ENCODE measurements at places on chromosomes 2 and 18.

- DNase-seq, result no peak
These were observed 500.4 kb downstream of the GALR1 start for GRCh38 chr18:77750006-77750405.

- no peak for DNase-seq
These were observed 142.2 kb downstream of the MAP2 start for GRCh38 chr2:209565896-209566582.

GRCh38 chr18:22871809-22872525, 61.2 kb upstream of the RBBP8 start:
- no peak for DNase-seq

DNA sequence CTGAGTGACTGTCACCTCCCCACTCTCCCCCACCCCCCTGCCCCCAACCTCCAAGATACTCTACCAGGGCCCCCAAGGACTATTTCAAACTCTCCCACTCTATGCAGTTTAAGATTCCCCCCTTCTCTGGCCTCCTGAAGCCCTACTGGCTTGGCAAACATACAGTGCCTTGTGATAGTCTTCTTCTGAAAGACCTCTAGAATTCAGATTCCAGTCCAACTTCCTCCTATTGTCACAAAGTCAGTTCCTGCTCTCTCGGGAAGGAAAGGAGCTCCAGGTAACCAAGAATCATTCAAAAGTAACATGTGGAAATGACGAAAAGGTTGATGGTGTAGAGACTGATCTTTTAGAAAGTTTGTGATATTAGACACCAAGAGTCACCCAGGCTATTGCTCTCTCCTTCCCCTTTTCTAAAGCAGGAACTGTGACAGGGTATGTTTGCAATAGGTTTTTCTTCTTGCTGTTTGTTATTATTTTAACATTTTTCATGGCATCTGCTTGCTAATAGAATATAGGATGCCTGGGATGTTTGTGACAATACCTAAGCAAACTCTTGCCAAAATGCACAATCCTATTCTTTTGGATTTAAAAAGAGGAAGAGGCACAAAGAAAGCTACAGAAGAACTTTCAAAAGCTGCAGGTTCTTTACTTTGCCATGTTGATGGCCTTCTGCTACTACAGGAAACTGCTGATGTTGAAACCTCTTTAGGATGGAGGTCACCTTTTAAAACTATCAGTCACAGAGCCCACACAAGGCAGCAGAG, 93.5 kb upstream of the MGAT4A start:
- no peak for DNase-seq

GRCh38 chr18:46369323-46369722, 265.1 kb downstream of the HAUS1 start:
- no peak for DNase-seq

GRCh38 chr2:27379836-27380625, 503 bp downstream of the ZNF513 start:
- DNase-seq, result no peak

- no peak for DNase-seq
These were observed 138.7 kb upstream of the AQP4 start for GRCh38 chr18:27004056-27004829.

DNA sequence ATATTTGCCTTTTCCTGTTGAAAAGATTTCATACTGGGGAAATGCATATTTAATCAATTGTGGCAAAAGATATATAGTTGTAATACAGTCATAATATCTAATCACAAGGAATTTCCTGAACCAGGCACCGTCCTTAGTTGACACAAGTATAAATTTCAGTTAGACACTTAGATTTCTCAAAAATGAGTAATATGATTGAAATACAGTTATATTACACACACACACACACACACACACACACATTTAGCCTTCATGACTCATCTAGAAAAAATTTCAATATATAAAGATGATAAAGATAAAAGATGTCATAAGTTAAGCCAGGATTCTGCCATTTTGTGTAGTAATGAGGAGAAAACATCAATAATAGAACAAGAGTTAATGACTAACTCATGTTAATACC, 258.4 kb upstream of the ZNF804A start:
- DNase-seq, result no peak

GRCh38 chr18:50377061-50377798, 2.4 kb downstream of the SKA1 start:
- no peak for DNase-seq

DNA sequence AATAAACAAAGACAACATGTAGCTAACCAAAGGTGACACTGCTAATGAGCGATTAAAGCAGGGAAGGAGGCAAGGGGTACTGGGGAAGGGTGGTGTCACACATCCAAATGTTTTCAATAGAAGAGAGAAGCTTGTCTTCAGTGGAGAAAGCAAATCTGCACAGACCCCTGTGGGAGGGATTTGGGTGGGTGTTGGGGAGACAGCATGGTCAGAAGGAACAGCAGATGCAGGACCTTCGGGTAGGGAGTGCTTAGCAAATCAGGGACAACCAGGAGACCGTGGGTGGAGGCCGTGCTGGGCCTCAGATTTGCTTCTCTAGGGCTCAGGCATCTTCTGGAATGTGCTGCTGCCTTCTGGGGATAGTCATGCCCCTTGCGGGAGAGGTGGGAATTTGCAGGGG, 185.3 kb upstream of the RAB6C start:
- DNase-seq, result no peak

- no peak for DNase-seq
These were observed 181.8 kb downstream of the AKAIN1 start for GRCh38 chr18:5015213-5015612.

GRCh38 chr2:21818212-21818795, 694.5 kb downstream of the TDRD15 start:
- DNase-seq, result no peak

GRCh38 chr2:120228503-120228902, 5.3 kb upstream of the TMEM185B start:
- no peak for DNase-seq

DNA sequence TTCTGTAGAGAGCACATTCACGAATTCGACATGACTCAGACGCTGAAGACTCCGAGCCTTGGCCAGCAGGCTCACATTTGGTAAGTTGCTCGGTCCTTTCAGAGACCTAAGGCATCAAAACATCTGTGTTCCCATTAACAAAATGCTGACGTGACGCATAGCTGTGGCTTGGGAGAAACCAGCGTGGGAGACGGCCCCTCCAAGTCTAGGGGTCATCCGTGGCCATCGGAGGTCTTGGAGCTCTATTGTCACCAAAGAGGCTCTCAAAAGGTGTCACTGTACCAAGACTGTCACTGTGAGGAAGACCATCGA, 14.9 kb downstream of the FBLN7 start:
- DNase-seq, result no peak

GRCh38 chr2:167732326-167732725, 515.1 kb downstream of the STK39 start:
- no peak for DNase-seq

GRCh38 chr2:25983735-25984134, 1.4 kb upstream of the KIF3C start:
- DNase-seq, result no peak

DNA sequence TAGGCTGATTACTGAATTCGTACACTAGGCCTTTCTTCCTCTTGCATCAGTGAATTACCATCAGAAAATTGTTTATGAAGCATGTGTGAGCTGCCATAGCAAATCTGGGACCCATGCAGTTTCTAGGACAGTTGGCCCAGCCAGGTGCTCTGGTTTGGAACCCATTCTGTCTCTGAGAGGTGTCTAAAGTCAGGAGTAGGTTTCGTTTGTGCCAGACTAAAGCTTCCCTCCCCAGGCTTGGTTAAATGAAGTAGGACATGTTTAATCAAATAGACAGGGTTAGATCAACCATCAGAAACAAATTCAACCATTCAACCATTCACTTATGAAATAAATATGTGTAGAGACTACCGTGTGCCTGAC, 176.9 kb downstream of the ALPK2 start:
- DNase-seq, result no peak

GRCh38 chr2:192228685-192229084, 34.0 kb upstream of the TMEFF2 start:
- no peak for DNase-seq

DNA sequence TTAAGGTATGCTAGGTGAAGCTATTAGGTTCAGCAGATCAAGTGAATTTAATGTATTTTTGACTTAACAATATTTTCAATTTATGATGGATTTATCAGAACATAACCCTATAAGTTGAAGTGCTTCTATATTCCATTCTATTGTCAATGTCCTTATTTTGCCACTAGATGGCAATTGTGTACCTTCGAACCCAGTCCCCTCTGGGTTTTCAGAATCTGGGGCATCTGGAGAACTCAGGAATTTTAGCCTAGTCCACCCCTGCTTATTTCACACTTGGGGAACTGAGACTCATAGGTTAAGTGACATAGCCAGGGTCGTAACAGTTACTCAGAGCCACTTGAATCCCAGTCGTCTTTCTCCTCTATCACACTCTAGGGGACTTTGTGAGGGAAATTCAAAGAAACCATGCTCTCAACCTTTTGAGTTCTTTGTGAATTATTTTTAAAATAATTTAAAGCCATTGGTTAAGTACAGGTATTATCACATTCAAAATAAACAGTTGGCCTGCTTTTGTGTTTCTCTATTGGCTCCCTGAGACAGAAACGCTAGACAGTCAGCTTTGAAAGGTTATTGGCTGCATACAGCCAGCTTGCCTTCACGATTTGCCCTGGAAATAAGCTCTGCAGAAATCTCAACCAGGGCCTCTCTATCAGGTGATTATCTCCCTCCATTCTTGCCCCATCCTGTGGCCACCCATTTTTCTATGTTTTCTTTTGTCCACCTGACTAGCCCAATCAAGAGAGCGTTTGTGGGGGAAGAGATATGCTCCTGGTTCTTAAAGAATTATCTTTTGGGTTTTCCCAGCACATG, 145.0 kb downstream of the TTC27 start:
- DNase-seq, result peak; percentile 45

DNA sequence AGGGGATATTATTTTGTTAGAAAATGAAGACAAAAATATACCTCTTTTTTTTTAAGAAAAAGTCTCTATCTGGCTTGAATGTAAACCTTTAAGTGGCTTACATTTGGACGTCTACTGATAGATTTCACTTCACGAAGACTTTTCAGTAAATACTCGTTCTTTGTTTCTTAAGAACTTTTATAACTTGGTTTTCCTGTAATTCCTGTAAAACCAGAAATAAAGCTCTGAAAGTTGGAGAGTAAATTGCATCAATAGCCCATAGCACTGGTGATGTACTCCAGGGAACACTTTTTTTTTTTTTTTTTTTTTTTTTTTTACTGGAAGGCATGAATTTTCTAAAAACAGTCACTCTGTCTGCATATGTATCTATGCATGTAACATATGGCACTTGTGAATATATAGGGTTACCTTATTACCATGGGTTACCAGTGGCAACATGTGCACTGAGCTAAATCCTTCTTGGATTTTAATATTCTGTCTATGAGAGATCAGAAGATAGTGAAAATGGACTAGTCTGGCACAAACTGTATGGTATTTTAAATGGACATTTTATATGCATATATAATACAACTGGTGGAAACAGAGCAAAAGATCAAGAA, 309.2 kb upstream of the TCF4 start:
- no peak for DNase-seq

DNA sequence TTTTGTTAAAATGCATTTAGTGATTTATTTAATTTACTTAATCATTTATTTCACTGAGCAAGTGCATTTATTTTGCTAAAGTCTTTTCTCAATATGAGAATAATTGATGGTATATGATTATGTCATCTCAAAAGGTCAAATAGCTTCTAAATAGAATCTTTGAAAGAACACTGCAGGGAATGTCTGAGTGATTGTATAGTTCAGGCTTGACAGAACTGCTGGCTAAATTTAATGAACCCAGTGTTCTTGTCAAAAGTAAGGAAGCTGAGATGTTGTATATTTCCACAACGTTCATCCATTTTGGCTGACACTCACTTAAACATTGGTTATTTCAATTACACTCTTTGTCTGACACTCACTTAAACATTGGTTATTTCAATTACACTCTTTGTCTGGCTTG, 39.3 kb upstream of the CDH7 start:
- DNase-seq, result no peak

- no peak for DNase-seq
These were observed 149.0 kb downstream of the CCDC178 start for GRCh38 chr18:33291539-33291938.

GRCh38 chr2:66571918-66572317, 137.0 kb downstream of the MEIS1 start:
- DNase-seq, result no peak

- no peak for DNase-seq
These were observed 8.7 kb upstream of the SNORC start for GRCh38 chr2:232861353-232861752.

- DNase-seq, result no peak
These were observed 885.3 kb upstream of the CELF4 start for GRCh38 chr18:38450876-38451275.

DNA sequence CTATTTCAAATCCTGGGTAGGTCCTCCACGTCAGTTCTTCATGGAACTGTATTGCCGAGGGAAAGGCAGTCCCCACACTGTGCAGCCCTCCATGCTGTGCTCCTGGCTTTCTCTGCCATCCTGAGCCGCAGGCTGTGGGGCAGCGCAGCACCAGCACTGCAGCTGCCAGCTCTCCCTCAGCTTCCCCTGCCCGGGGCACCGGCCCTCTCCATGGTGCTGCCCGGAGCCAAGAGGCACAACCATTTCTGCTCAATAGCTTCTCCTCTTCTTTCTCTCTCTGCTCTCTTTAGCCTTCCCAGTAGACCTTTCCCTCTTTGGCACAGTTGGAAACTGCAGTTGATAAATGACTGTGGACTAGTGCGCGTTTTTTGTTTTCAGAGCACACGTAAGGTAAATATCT, 12.1 kb downstream of the ANKRD23 start:
- DNase-seq, result no peak

DNA sequence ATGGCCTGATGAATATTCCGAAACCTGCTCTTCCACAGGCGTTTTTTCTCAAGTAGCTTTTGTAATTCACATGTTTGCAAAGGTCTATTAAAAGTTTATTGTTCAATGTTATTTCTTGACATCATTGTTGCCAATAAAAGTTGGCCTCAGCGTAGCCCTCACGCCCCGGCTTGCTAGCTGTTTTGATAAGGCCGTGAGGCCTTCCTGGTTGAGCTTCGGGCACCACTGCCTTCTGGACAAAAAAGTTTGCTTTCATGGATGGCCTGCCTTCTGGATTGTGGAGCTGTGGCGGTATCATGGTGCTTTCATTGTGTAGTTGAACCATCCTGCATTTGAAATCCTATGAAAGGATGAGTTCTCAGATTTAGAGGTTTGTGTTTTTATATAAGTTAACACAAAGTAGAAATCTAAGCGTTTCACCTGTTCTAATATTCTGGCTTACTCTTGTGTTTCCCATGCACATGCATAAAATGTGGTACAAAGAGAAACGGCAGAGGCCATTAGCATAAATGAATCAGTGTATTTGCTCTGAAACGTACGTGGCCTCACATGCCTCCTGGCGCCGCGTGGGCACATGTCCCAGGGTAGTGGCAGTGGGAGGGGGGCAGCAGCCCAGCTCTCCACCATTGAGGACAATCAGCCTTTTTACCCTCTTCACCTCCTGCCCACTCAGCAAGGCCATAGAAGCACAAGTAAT, 134.5 kb downstream of the NCK2 start:
- no peak for DNase-seq

- no peak for DNase-seq
These were observed 47.0 kb downstream of the RAPGEF4 start for GRCh38 chr2:172782506-172783164.

DNA sequence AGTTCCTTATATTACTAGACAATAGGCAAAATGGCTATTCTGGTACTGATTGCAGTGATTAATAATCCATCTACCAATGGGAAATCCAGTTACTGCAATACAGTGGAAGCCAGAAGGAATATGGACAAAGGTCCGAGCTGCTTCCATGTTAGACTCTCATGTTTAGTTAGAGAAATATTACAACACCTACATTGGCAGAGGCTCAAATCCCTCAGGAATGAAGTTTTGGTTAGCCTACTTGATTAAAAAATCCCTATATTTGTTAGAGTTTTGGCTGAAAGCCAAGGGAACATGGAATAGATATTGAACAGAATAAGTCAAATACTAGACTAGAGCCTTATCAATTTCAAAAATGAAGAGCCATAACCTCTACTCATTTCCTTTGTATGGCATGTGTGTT, 48.5 kb downstream of the ARL6IP6 start:
- DNase-seq, result no peak
